Ureter (tissue), 1 donor: ENCODE measurements at places on chromosomes 2 and 18. TPM values are rescaled to one million over a fixed set of nuclear protein-coding genes. Genes with fewer than 3 reads are reported as not detected.

GRCh38 chr2:120836281-120836680 is 100.6 kb downstream of the GLI2 start:
- no peak for DNase-seq

DNA sequence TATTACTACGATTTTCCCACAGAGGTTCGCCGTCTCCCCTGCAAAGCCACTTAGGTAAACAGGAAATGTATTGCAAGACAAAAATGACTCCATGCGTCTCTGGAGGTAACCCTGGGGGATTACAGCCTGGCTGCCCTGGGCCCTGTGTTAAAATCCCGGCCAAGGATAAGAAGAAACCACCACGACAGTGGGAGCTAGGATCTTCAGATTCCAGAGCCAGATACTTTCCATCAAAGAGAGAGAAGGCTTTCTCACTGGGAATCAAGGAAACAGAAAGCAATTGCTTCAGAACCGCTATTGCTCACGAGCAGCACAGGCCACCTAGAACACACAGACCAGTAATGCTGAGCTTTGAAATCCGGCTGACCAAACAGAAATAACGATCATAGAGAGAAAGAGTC is 97.9 kb upstream of the ZNF516 start:
- no peak for DNase-seq

- DNase-seq: no peak
These were observed 812.7 kb downstream of the DCDC2C start for GRCh38 chr2:4515871-4516761.

DNA sequence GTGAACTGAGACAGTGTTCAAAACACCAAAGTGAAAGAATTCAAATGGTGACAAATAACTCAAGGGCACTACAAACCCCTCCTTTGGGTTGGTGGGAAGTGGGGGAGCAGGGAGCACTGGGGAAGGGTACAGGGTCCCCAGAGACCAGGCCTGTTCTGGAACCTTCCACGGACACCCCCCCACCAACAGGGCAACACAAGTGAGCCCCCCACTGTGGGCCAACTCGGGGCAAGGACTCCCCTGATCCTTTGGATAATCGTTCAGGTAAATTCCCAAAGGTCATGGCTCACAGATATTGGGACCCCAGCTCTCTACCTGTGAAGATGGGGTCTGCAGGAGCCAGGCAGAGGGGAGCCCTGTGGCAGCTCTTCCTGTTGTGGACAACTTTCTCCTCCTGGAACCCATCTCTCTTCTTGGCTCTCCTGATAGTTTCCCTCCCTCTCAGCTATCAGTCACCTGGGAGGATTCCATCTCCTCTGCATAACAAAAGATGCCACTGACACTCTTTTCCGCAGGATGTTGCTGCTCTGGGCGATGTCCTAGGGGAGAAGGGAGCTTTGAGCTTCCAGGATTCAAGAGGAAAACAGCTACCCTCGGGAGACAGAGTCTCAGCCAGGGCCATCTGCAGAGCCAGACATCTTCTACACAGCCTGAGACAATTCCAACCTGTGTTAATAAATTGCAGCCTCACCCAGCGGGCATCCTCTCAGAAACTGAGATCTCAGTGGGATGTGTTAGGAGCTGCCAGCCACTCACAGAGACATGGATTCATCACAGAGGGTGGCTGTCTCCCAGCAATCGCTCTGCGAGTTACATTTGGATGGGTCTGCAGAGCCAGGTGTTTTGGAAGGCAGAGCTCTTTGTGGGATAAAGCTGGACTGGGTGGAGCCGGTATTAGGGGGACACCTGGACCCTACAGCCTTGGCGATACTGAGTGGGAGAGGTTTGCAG is 35.4 kb downstream of the MBP start:
- peak; percentile 30 for DNase-seq

PMAIP1 gene
- total RNA-seq: 4.9 TPM

GPR45 gene
- not detected for total RNA-seq

- DNase-seq: no peak
These were observed 215.7 kb upstream of the SIX2 start for GRCh38 chr2:45224993-45225380.

- no peak for DNase-seq
These were observed 210.7 kb upstream of the RASGRP3 start for GRCh38 chr2:33265584-33266338.

DNA sequence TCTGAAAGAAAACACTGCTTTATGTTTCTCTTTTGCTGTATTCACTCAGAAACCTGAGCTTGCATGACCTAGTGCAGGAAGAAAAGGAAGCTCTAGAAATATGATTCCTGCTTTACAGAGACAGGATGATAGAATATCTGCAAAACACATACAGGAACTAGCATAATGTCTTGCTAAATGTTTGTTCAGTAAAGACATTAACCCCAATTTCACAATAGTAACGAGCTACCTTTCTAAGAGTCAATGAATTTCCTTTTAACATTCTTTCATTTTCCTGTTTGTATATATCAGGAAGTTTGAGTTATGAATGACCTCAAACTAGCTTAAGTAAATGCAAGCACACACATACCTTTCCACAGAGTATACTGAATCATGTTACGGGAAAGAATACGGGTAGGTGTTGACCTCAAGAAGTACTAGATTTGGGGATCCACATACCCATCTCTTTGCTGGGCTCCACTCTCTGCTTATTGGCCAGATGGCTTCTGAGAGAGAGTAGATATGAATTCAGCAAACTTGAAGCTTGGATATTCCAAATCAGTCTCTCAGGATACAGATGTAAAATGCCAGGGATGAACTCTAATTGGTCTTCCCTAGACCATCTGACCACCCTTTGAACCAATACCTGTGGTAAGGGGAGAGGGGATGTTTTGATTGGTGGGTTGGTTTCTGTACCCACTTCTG is 18.2 kb upstream of the ACSL3 start:
- no peak for DNase-seq

DNA sequence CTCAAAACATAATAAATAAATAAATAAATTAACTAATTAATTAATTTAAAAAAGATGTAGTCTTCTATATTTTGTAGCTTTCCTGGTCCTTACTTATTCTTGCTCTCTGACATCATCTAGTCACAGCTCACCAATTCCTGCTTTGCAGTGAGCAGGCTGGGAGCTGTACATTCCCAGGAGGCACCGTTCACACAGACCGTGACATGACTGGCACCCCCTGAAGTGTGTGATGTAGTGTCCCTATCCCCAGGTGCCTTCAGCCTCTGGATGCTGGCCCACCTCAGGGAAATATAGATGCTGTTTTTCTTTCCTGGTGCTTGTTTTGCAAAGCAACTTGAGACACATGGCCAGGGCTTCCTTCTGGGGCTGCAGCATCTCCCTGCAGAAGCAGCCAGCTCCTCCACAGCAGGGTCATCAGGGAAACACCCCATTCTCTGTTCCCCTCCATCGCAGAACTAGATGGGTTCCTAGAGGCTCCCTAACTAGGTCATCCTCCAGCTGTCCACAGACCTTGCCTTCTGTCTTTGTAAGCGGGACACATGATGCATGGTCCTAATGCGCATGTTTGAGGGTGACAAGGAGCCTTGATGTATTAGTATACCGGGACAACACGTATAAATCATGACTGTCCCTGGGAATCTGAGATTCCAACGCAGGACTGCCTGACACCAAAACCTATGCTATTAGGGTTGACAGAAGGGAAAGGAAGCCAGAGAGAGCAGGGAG is 76.4 kb downstream of the RHOB start:
- DNase-seq: no peak

DNA sequence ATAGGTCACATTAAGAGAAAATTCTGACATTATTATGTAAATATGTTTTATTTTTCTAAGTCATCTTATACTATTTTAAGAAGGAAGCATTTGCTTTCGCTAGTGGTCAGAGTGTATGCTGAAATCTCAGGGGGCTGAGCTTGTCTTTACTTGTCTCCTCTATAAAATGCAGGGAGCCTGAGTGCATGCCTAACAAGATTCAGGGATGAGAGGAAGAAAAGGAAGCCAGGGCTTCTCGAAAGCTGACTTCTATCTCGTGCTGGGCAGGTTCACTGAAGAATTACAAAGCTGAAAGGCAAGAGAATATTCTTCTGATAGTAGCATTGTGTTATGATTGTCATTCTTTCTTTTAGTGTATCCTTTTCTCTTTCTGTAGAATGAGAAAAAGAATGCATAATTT is 467.4 kb downstream of the SOX11 start:
- no peak for DNase-seq

DNA sequence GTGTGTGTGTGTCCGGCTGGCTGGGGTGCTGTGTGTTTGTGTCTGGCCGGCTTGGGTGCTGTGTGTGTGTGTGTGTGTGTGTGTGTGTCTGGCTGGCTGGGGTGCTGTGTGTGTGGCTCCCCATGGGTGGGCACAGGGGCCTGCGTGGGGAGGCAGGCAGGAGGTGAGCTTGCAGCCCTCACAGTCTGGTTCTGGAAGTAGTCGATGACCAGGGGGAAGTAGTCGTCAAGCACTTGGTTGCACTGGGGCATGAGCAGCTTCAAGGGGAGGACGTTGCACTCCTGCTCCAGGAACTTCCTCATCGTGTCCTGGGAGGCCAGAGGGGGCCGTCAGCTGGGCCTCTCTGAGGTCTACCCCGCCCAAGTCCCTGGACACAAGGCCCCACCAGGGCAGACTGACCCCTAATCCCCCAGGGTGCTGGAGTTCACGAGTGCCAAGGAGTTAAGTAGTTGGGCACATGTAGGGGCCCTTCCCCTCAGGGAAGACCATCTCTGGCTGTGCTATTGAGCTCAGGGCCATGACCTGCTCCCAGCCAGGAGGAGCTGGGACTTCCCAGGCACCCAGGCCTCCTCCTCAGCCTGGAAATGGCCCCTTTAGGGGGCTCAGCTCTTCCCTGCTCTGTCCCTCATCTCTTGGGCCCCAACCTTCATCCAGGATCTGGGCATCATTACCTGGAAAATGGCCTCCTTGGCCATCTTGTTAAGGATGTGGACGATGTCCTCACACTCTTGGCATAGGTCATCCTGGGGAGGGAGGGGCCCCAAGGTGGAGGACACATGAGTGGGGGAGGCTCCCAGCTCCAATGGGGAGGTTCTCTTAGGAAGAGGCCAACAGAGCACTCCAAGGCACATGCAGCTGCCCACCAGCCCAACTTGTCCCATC is 1.3 kb downstream of the SFTPB start:
- DNase-seq: no peak

TRPM8 gene
- not detected for total RNA-seq

- no peak for DNase-seq
These were observed 204.8 kb downstream of the KLHL29 start for GRCh38 chr2:23589739-23590138.

GRCh38 chr2:161141033-161141432 is 19.2 kb upstream of the TANK start:
- no peak for DNase-seq

- DNase-seq: no peak
These were observed 91.5 kb downstream of the ALK start for GRCh38 chr2:29829841-29830240.

DNA sequence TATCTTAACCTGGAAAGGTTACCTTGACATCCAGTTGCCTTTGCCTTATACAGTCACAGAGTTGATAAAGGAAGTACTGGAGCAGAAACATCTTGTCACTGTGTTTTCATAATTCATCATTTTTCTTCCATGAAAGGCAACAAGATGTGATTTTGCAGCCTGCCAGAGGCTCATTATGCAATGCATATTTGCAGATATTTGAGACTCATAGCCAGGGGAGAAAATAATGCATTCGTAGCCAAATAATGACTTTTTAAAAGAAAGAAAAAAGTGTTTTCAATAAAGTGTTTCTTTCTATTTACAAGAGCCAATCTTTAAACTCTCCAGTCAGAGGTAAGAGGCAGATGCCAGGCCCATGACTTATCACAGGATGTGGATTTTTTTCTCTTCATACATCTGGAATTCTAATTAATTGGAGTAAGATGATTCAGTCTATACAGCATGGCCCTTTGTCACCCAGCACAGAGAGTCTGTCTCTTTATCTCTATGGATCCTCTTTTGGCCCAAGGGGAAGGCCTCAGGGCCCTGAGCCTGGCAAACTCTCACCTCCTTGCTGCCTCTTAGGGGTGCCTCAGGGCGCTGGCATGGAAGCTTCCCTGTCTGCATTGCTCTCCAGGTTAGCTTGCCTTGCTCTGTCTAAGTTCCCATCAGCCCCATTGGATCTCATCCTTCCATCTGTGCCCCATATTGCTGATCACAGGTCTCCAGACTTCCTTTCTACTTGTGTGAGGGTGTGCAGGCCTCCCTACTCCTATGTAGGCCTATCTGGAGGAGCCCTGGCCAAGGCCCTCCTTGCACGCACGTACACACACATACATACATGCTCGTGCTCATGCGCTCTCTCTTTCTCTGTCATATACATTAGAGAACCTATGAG is 247.7 kb downstream of the TPGS2 start:
- no peak for DNase-seq

DNA sequence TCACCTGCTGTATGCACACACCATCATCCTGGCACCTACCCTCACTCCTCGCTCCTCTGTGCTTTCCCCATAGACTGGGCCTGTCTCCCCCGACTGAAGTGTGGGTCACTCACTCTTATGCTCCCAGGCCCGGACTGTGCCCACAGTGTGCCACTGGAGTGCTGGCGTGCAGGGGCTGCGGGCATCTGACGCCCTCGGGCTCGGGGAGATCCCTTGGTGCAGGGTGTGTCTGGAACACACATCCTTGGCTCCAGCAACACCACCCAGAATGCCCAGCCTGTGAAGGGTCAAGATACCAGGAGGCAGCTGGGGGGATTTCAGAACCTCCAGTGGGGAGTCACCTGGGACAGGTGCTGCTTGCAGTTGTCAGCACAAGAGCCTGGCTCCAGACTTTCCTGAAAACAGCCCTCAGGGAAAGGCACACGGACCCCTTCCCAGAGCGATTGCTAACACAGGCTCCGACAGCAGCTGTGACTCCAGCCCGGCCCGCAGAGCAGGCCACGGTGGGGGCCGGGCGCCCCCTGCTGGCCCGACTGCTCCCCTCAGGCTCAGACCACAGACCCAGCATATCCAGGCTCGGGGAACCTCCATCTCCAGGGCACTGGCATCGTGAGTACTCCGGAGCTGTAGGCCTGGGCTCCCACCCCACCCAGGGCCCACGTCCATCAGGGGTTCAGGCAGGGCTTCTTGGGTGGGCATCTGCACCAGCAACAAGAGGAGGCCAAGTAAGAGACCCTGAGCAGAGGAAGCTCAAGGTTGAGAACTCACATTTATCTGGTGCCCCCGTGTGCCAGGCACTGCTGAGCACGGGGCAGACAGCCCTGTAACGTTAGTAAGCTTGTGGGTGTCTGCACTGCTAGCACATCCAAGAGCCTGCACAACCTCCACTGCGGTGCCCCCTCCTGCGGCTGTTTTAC is 8.6 kb downstream of the HS1BP3 start:
- DNase-seq: peak; percentile 84

GRCh38 chr2:231743376-231744116 is 35.2 kb downstream of the PTMA start:
- DNase-seq: no peak

DNA sequence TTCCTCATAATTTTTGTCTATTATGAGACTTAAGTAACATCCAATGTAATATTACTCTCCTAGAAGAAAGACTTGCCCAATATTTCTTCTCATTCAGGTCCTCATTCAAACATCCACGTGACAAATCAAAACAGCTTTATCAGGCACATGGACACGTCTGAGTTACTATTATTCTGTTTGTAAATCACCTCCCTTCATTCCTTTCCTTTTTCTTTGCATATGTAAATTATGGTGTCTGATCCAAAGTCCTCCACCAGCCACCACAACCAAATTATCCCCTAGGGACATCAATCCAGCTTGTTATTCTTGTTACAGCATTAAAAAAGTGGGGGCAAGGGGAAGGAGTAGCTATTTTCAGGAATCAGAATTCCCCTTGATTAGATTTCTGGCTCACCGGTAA is 7.1 kb downstream of the TMEM163 start:
- DNase-seq: no peak

GRCh38 chr2:10097352-10098148 is 17.3 kb upstream of the CYS1 start:
- no peak for DNase-seq

DNMT3A gene
- total RNA-seq: 40.1 TPM

PER2 gene
- 30.5 TPM for total RNA-seq

- DNase-seq: no peak
These were observed 213.7 kb upstream of the SETBP1 start for GRCh38 chr18:44466997-44467396.
